ENCODE measurements at places on chromosomes 4 and X.

GRCh38 chrX:40281336-40282005 is 183.7 kb upstream of the BCOR start:
- DNase-seq, result no peak

GRCh38 chrX:150702966-150703694 is 9.9 kb downstream of the MTMR1 start:
- DNase-seq, result no peak

GRCh38 chr4:78432896-78433295 is 118.7 kb upstream of the ANXA3 start:
- DNase-seq, result no peak

DNA sequence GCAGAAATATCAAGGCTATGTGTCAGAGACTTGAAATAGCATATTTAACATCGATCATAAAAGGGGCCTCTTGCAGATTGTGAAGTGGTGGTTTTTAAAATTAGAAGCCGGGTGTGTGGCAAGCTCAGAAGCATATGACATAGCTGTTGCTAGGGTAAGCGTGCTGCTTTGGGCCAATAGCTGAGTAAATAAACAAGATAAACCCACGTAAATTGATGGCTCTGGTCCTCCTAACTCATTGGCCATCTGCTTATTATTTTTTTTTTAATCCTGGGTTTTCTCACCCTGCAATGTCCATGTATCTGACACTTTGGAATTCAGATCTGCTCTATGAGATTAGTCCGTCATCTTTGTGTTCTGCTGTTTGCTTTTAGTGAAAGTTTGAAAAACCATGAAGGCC is 32.6 kb upstream of the STOX2 start:
- no peak for DNase-seq

- DNase-seq, result no peak
These were observed 16.4 kb downstream of the EPHA5 start for GRCh38 chr4:65653740-65654361.

- no peak for DNase-seq
These were observed 1454.8 kb downstream of the RPA4 start for GRCh38 chrX:98338544-98338943.

GRCh38 chr4:7872264-7872771 is 67.3 kb downstream of the AFAP1 start:
- no peak for DNase-seq

GRCh38 chr4:157204634-157205244 is 15.8 kb upstream of the GRIA2 start:
- no peak for DNase-seq

GRCh38 chr4:4227510-4228355 is 1.0 kb upstream of the OTOP1 start:
- DNase-seq, result no peak

GRCh38 chr4:8594097-8595038 is 1.8 kb downstream of the CPZ start:
- no peak for DNase-seq

DNA sequence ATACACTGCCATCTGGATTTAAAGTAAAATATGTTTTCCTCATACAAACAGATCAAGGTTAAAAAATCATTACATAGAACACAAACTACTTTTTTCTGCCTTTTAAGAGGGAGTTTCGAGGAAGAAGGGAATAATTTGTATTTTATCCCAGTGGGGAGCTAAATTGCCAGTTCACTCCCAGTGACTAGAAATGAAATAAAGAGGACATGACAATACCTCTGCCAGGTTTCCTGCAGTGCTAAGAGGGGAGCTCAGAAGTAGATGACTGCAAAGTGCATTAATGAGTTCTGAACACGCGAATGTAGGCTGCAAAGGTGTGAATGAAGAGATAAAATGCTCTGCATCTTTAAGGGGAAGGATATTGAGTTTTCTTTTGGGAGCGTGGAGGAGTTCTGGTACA is 69.7 kb downstream of the SRPX start:
- DNase-seq, result no peak

GRCh38 chrX:31128855-31129254 is 57.0 kb upstream of the FTHL17 start:
- DNase-seq, result no peak

DNA sequence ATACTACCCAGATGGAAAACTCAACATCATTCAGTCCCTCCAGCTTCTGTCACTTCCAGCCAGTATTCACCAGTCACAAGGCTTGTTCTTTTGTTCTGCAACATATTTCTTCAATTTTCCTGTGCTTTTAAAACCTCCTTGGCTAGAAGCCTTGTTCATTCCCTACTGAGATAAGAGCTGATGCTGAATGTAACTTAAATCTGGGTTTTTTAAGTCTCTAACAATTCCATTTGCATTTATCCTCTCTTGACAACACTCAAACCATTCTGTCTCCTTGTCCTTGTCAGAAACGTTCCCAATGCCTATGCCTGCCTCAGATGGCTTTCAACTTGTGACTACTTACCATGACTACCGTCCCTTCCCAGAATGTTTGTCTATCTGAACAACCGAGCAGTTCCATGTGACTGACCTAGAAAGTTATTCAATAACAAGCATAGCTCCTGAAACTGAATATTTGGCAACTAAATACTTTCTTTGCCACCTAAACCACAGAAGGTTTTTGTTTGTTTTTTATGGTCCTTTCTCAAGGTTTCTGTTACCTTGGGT is 682.9 kb upstream of the GALNTL6 start:
- no peak for DNase-seq

DNA sequence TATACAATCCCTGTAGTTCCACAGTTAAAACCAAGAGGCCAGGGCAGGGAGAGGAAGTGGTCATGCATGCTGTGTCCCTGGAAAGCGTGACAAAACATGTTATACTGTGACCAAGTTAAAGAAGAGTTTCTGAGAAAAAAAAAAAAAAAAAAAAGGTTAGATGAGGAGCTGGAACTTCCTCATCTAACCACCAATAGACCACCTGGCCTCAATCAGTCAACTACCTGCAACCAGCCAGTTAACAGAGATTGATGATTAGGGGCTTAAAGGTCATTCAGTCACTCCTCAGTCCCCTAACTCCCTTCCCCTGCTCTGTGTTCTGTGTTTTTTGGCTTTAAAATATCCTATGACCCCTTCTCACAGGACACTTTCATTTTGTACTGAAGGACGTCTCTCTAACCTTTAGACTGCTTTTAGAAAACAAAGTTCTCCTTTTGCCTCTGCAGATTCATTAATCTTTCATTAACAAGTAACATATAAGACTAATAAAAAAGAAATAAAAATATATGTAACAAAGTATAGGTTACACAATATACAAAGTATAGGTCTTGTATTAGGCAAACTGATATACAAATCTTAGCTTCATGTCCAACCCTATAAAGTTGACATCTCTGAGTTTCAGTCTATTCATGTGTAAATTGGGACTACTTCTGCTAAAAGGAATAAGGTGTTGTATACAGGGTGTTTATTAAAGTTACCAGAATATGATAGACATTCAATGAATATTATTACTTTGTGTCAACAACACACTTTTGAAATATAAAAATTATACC is 179.1 kb upstream of the NDST4 start:
- DNase-seq, result no peak

DNA sequence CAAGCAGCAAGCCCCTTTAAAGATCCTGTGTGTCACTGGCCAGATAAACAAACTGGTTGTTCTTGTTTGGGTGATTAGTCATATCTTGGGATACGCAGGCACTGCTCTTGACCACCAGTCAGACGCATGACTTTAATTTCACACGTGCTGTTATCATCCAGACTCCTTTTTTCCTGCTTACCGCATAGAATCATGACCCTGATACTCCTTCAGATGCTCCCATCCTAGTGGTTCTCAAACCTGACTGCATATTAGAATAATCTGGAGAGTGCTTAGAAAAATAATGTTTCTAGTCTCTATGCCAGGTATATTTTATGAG is 78.8 kb downstream of the CLDN22 start:
- no peak for DNase-seq

- DNase-seq, result no peak
These were observed 157.1 kb downstream of the VEGFC start for GRCh38 chr4:176635372-176636261.

DNA sequence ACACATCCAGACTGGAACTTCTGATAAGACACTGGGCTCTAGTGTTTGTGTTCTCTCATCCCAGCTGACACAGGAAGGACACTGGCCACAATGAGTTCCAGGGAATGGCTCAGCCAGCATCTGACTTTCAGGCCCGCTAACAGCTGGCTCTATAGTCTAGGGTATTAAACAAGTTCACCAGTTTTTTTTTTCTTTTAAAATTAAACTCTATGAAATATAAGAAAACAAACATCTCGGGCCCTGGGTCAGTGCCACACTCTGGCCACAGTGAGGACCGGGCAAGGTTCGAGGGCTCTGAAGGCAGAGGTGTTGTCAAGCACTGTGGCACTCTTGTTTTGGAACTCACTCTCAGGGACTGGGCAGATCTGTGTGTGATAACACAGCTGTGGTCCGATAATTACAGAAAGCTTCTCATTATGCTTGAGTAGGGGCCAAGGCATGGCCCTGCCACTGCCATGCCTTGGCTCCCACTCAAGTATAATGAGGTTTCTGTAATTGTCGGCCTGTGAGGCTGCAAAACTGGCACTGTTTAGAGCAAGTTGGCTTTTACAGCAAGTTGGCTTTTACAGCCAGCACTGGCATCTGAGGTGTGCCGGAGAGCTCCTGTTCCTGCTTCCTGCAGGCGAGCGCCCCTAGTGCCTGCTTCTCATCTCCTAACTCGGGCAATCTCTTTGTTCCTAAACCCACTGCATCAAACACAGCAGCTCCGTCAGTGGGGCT is 62.8 kb downstream of the PPP1R2C start:
- peak; percentile 5 for DNase-seq

DNA sequence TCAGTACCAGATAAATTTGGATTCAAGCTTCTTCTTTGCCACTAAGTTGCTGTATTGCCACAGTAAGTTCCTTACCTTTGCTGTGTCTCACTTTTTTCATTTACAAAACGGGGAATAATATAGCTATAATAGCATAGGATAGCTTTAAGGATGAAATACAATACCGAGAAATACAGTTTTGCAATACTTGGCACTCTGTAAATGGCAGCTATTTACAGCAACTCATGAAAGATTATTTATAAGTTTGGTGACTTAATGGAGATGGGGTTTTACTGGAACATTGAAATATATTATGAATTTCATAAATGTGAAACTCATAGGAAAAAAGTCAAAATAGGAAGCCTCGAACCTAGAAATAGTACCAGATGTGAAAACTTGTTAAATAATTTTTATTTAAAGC is 27.6 kb downstream of the ANXA10 start:
- no peak for DNase-seq

GRCh38 chr4:19033816-19034733 is 1012.5 kb upstream of the LCORL start:
- DNase-seq, result no peak
